ENCODE measurements at places on chromosomes 6 and 20. TPM values are rescaled to one million over a fixed set of nuclear protein-coding genes. Genes with fewer than 3 reads are reported as not detected.

GOPC gene
- 17.5 TPM for total RNA-seq

FOXS1 gene
- not detected for total RNA-seq

OPN5 gene
- total RNA-seq = not detected

SAMD3 gene
- total RNA-seq = 322 TPM

PSORS1C1 gene
- total RNA-seq = not detected

FGD2 gene
- total RNA-seq = 22.3 TPM

SLC22A7 gene
- total RNA-seq = not detected

CFB gene
- not detected for total RNA-seq

TFAP2C gene
- total RNA-seq = not detected

FOXF2 gene
- total RNA-seq = not detected
